ENCODE measurements at places on chromosomes 1 and 21. TPM values are rescaled to one million over a fixed set of nuclear protein-coding genes. Genes with fewer than 3 reads are reported as not detected.

LIN9 gene
- 5.6 TPM for total RNA-seq

LIN28A gene
- not detected for total RNA-seq

ZBED6 gene
- 14.5 TPM for total RNA-seq

CD48 gene
- total RNA-seq, result not detected

S100A1 gene
- total RNA-seq, result not detected

CRNN gene
- not detected for total RNA-seq

CXADR gene
- total RNA-seq, result 48.3 TPM

LCE1E gene
- not detected for total RNA-seq

TRIM46 gene
- 1.8 TPM for total RNA-seq

PKLR gene
- not detected for total RNA-seq

PTPN22 gene
- total RNA-seq, result 0.26 TPM

NUP210L gene
- total RNA-seq, result under 0.01 TPM

RHOU gene
- total RNA-seq, result 18.9 TPM

NMNAT2 gene
- total RNA-seq, result 0.51 TPM

TMPRSS2 gene
- total RNA-seq, result not detected

ARHGEF16 gene
- total RNA-seq, result 0.39 TPM

RIPPLY3 gene
- total RNA-seq, result under 0.01 TPM

GRCh38 chr1:94247138-94248094 lies 10.0 kb upstream of the ARHGAP29 start:
- DNase-seq, result peak; percentile 91

- DNase-seq, result no peak
Measured at GRCh38 chr1:15186846-15187151, 33.3 kb downstream of the TMEM51 start.

GRCh38 chr1:234083460-234083859 lies 179.0 kb downstream of the SLC35F3 start:
- DNase-seq, result no peak

- no peak for DNase-seq
Measured at GRCh38 chr1:232625319-232625868, 4.5 kb downstream of the SIPA1L2 start.

- DNase-seq, result no peak
Measured at GRCh38 chr1:104648269-104648691, 898.6 kb downstream of the AMY1C start.

DNA sequence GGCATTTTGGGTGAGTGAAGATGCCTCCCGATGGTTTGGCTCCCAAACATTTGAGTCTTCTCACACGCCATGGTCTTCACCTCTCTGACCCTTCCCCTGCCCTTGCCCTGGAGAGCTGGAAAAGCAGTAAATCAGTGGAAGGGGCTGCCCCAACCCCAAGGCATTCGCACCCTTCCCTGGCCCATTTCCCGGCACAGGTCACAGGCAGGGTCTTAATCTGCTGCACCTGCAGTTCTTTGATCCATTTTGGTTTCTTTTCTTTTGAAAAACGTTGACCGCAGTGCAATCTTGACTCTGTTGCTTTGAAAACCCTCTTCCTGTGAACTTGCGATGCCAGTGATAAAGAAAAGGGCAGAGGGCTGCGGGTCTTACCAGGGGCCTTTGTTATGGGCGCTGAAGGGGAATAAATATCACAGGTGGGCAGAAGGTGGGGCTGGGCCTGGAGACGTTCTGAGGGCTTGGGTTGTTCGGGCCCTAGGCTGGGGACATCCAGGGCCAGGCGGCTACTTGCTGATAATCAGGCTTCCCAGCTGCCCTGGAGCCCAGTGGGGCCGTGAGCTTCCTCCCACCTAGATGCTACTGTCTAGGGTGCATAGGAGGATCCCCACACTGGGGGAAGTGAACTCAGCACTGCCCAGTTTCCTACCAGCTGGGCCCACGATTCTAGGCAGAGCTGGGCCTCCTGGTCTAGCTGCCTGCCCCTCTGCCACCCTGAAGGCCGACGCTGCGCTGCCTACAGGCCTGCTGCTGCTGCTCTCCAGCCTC lies 38.6 kb upstream of the EPS8L3 start:
- no peak for DNase-seq

DNA sequence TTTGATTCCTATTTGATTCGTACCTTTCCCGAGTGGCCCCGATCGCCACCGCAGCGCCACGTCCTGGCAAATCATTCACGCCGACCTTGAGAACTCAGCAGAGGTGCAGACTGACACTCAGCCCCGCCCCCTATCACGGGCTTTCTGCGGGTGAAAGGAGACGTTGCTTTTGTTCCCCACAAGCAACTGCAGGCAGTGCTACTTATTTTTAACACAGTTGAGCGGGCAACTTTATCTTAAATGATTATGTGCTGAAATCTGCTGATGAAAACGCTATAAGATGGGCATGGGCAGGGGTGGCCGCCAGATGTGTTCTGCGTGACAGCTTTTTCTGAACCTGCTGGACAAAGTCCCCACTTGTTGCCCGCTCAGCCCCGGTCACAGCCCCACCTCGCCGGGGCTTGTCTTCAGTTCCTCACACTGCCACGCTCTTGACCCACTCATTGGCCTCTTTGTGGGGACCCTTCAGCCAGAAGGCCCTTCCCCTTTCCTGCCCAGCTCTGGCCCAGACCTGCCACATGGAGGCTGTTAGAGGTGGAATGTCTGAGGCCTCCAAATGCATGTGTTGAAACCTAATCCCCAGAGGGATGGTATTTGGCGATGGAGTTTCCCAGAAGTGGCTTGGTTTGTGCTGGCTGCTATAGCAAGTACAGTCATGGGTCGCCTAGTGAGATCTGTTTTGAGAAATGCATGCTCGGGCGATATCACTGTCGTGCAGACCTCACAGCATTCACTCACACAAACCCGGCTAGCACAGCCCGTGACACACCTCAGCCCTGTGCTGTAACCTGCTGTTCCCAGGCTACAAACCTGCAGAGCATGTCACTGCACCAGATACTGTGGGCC lies 15.7 kb upstream of the PDXK start:
- no peak for DNase-seq

DNA sequence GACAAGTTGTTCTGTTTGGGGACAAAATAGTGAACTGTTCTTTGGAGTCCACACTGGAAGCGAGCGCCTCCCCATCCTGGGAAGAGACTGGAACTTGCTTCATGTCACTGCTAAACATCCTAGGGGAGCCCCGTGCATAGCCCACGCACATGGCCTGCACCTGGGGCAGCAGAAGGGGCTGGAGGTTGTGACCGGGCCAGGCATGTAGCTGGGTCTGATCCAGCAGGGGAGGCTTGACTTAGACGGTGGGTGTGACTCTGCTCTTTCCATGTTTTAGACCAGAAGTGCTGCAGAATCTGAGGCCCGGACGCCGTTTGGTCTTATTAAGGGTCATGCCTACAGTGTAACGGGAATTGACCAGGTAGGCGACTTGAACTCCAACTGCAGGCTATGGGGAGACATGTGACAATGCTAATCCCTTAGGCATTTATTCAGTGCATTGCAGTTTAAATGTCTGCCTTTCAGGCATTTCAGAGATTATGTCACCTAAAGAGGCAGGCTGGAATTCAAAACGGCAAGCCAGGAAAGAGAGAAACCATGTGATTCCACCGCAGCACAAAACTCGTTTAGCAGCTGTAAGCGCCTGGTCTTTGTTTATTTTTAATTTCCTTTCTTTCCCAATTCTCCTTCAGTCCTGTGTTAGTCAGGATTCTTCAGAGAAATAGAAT lies 21.8 kb downstream of the CAPN9 start:
- no peak for DNase-seq

- no peak for DNase-seq
Measured at GRCh38 chr1:202745323-202745888, 35.2 kb upstream of the SYT2 start.

GRCh38 chr1:1298861-1299685 lies 8.7 kb downstream of the ACAP3 start:
- DNase-seq, result peak; percentile 50

GRCh38 chr1:228416217-228416933 lies at the start of gene TRIM17:
TRIM17 (minus strand) TSS chr1:228416861; CDS start chr1:228415072, 1,789 bp downstream.
- DNase-seq, result peak; percentile 9

GRCh38 chr1:166693673-166694297 lies 145.5 kb upstream of the POGK start:
- DNase-seq, result no peak

- DNase-seq, result no peak
Measured at GRCh38 chr1:213600879-213601278, 386.9 kb upstream of the PROX1 start.

DNA sequence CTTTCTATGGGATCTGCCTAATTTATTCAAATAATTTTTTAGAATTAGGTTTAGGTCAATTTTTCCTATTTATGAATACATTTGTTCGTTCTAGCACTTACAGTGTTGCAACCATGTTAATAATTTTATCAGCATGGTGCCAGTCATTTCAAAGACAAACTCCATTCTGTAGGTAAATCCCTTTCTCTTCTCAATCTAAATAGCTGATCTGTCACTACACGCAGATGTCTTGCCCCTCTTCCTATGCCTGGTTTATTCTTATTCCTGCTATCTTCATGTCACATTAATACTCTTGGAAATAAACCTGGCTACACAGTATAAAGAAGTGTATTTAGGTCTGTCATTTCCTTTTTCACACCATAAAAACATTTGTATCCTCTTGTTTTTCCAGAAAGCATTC lies 1172.4 kb downstream of the BRINP3 start:
- DNase-seq, result no peak

GRCh38 chr1:165069829-165070228 lies 286.7 kb downstream of the LMX1A start:
- DNase-seq, result no peak

DNA sequence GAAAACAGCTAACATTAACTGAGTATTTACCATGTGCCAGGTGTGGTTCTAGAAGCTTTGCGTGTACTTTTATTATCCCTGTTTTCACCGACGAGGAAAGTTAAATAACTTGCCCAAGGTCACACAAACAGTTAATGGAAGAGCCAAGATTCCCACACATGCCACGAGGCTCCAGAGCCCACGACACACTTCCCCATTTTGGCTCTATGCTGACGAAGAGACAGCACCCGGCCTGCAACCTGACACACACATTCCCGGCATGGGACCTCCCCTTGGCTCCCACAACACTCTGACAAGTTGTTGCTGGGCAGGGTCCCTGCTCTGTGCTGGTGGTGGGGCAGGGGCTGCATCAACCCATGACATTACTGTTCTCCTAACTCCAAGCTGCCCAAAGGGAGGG lies 52.8 kb downstream of the RAP1GAP start:
- no peak for DNase-seq

- DNase-seq, result no peak
Measured at GRCh38 chr1:18108299-18109057, 880 bp downstream of the IGSF21 start.

DNA sequence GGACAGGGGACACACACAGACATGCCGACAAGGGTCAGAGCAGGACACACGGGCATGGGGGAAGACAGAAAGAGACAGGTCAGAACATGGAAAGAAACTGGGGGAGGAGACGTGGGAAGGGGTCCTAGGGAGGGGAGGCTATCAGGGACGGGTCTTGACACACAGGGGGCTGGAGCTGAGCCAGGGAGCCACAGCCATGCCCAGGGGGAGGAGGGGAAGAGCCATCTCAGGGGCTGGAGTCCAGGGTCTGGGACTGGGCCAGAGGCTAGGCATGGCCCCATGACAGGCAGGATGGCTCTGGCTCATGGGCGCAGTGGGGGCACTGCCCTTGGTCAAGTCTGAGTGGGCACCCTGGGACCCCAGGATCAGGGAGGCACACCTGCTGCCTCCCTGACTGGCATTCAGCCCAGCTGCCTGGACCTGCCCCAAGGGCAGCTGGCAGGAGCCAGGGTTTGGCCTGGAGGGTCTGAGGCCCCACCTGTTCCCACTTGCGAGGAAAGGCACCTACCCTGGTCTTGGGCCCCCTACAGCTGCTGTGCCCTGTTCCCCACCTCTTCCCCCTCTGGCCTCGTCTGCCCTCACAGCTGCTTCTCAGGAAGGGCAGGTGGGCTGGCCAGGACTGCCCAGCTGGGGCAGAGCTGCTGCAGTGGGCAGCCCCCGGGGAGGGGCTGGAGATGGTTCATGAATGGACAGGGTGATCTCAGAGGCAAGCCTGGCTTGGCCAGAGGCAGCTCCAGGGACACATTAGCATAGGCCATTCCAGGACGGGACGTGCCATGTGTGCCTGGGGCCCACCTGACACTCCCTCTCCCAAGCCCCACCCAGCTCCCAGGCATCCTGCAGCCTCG lies 42.9 kb downstream of the HSPG2 start:
- no peak for DNase-seq

DNA sequence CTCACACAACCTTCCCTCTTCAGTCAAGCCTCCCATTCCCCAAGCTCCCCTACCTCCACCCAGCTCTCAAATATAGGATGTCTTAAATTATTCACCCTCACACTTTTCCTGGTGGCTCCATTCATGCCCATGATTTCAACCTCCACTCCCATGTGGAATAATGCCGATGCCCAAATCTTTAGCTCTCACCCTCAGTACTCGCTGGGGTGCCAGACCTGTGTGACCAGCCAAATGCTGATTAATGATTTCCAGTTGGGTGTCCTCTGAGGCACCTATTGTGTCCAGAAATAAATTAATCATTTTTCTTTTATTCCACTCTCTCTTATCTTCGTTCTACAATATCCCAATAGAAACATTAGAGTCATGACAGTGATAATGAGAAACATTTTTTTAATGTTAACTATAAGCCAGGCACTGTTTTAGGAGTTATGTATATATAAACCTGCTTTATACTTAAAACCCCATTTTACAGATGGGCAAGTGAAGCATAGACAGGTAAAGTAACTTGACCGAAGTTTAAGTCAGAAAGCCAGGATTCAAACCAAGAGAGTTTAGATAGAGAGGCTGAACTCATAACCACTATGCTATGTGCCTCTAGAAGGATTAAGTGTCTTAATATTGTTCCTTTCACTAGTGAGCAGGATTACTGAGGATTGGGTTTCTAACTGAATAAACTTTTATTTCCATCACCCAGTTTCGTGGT lies 209.7 kb downstream of the DUSP10 start:
- DNase-seq, result no peak

DNA sequence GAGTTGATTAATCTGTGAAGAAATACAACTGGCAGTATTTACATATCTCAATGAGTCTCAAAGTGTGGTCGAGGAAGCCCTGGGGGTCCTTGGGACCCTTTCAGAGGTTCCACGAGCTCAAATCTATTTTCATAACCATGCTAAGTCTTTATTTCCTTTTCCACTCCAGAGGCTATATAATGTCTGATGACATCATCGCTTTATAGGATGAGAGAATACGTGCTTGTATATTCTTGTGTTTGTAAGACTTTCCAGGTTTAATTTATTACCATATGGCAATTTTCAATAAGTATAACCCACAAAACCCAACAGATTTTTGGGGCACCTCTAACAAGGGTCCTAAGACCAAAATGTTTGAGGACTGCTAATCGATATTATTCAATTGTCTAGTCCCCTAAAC lies 1.4 kb upstream of the SLC19A2 start:
- DNase-seq, result no peak

DNA sequence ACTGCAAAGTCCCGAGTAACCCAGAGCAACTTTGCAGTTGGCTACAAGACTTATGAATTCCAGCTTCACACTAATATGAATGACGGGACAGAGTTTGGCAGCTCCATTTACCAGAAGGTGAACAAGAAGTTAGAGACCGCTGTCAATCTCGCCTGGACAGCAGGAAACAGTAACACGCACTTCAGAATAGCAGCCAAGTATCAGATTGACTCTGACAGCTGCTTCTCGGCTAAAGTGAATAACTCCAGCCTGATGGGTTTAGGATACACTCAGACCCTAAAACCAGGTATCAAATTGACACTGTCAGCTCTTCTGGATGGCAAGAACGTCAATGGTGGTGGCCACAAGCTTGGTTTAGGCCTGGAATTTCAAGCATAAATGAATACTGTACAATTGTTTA lies 66.8 kb downstream of the ACBD6 start:
- DNase-seq, result no peak

- DNase-seq, result no peak
Measured at GRCh38 chr1:238404481-238404880, 513.8 kb upstream of the ZP4 start.

- DNase-seq, result no peak
Measured at GRCh38 chr1:181562395-181562794, 79.1 kb downstream of the CACNA1E start.

- DNase-seq, result no peak
Measured at GRCh38 chr1:114270282-114270681, 116.6 kb upstream of the SYT6 start.
